Adipocyte (in vitro differentiated cells): ENCODE measurements at places on chromosomes 7 and 10.
A peak's percentile ranks its signal among the peaks of the same experiment; 100 is the strongest.

DNA sequence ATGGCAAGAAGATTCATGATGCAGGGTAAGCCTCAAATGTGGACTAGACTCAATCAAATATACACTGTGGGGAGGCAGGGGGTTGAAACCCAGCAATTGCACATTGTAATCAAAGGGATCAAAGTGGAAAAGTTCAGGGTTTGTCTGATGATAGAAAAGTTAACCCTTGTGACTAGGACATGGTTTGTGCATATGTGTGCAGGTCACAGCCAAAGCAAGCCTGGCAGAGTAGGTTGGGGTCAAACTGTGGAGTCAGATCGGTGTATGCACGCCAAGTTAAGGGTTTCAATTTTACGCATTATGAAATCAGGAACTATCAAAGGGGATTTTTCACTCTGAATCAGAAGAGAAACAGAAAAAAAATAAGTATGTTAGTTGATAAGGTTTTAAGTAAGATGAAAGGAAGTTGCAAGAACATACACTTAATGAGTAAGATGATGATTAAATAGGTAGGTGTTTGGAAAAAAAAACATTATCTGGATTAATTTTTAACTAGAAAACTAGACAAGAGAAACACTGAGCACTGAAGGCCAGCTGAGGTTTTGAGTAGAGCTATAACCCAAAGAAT lies 188.3 kb downstream of the DGKB start:
- DNase-seq = no peak

GRCh38 chr7:45052011-45052410 lies 36.8 kb downstream of the NACAD start:
- no peak for DNase-seq

- peak; percentile 89 for DNase-seq
Measured at GRCh38 chr7:47763063-47763974, 181.4 kb upstream of the TNS3 start.

GRCh38 chr10:51371743-51372142 lies 297.5 kb downstream of the PRKG1 start:
- no peak for DNase-seq

DNA sequence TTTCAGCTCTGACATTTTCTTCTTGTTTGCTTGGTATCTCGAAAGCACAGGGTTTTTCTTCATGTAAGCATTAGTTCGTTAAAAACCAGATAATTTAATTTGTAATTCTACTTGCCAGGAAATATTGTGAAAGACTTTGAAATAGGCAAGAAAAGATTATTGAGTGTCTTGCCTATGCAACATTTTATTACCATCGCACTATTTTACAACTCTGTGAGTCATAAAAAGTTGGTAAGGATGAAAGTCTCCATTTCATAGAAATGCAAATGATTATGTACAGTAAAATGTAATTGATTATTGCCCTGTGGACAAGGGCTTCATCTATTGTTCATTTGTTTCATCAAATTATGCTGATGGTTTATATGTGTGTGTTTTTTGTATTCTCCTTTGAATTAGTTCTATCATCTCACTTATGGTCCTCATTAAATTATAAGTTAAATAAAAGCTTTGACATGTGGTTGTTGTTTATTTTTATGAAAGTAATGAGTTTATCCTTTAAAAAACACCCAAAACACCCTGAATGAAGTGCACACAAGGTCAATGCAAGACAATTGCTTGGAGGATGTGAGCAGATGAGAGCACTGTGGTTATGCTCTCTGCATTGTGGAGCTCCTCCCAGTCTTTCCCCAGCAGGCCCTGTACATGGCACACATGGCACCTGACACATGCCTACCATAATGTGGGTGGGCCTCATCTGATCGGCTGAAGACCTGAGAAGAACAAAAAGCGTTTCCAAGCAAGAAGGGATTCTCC lies 230.8 kb downstream of the CXCL12 start:
- no peak for DNase-seq

DNA sequence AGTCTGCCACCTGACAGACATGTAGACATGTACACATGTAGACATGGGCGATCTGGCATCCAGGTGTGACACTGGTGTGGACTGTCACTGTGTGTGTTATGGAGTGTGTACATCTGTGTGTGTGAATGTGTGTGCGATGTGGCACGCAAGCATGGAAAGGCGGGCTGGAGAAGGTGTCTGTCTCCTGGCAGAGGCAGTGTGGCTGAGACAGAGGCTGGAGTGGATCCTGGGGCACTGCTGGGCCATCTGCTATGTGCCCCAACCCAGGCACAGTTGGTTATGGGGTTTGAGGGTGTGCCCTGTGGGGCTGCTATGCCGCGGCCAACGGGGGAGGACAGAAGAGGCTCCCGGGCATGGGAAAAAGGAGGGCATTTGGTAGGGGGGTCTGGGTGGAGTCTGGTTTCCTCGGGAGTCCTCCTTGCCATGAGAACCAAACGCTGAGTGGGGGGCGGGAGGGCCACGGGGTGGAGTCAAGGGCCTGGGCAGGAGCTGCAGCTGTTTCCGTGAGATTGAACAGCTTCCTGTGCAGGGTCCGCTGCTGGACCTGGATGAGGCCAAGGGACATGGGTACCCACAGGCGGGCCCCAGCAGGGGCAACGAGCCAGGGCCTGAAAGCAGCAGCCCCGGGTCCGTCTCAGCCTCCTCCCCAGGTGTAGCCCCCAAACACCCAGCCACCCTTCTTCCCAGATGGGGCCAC lies 1.3 kb downstream of the ELN start:
- DNase-seq = no peak

DNA sequence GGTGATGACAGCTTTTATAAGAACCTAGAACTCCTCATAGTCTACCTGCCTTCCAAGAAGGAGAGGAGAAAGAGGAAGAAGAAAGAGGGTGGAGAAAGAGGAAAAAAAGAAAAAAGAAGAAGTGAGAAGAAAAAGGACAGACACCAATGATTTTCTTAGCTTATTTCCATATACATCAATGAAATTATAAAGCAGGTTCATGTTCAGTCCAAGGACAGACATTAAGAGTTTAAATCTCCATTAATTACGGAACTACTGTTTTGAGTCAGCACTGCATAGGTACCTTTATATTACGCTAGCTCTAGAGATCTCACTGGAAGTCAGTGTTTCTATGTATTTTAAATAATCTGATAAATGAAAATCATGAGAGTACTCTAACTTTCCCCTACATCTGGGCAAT lies 309.0 kb upstream of the HGF start:
- no peak for DNase-seq

DNA sequence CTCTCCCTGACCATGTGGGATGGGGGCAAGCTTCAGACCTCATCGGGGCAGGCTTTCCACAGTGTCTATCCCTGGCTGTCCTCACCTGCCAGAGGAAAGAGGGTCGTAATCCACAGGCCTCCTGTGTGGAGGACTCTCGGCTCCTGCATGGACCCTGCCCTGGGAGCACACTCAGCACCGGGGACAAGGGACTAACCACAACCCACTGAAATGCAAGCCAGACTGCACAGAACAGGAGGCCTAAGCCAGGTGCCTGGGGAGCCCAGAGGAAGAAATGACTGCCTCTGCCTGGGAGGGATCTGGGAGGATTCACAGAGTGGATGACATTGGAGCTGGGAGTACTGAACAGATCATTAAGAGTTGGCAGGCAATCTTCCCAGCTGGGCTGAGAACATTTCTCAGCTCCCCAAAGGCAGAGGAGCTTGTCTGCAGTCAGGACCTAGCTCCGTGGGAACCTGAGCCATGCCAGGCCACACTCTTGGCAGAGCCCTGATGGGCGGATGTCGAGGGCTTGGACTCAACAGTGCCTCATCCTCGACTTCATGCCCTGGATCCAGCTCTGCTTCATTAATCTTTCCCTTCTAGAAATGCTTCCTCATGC lies 213.4 kb downstream of the USP6NL start:
- no peak for DNase-seq

- DNase-seq = peak; percentile 32
Measured at GRCh38 chr10:62831346-62831745, 15.2 kb upstream of the EGR2 start.

DNA sequence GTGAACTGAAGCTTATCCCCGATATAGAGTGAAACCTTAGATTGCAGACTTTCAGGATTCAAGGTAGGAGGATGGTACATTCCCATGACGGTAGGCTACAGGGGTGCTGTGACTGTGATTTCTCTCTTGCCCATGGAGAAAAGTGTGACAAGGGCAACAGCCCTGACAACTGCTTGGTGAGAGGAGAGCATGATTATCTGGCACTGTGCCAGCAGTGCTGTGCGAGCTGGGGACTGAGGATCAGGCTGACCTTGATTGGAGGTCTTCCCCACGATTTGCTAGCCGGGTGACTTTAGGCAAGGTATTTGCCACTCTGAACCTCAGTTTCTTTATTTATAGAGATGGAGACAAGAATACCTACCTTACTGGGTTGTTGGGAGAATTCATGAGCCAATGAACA lies 229.5 kb downstream of the PTEN start:
- no peak for DNase-seq

DNA sequence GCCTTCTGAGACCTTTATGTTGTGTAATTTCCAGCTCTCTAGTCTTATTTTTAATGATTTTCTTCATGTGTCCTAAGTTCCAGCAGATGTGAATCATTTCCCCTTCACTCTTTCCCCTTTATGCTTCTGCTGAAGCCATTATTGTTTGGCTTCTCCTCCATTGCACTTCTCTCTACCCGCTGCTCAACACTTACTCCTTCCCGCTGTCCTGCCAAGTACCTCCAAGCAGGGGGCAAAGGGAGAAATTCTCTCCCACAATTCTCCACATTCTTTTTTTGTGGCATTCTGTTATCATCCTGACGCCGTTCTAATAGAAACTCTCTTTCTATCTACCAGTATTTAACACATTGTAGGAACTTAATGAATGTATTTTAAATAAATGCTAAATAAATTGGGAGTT lies 388.9 kb upstream of the TPK1 start:
- DNase-seq = no peak

- DNase-seq = no peak
Measured at GRCh38 chr10:53256623-53257022, 484.0 kb upstream of the MBL2 start.

GRCh38 chr7:142784096-142784495 lies 13.3 kb downstream of the PRSS2 start:
- no peak for DNase-seq

- no peak for DNase-seq
Measured at GRCh38 chr10:15754937-15755336, 35.2 kb upstream of the ITGA8 start.

GRCh38 chr7:14340393-14341074 lies 351.1 kb upstream of the ETV1 start:
- DNase-seq = no peak

DNA sequence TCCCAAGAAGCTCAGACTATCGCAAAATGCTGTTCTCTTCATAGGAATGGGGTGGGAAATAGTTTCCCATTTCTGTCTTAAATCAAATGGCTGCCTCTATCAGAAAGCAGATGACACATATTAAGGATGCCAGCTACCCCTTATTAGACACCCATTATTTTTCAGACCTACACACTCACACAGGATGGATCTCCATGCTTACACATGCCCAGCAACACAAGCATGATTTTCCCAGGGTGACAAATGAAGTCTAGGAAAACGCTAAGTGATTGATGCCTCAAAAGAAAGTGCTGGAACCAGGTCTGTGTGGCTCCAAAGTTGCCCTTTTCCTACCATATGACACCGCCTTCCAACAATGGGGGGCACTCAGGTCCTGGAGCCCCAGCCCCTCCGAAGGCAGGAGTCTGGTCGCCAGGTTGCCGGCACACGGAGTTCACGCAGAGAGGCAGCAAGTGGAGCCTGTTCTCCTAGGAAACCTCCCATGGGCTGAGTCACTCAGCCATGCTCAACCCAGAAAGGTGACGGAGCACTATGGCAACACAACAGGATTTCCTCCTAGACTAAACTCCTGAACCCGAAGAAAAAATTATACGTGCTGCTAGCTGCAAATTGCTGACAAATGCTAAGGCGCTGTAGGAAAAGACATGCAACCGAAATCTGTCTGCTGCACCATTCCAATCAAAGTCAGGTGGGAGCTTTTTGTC lies 19.8 kb downstream of the VOPP1 start:
- peak; percentile 65 for DNase-seq

DNA sequence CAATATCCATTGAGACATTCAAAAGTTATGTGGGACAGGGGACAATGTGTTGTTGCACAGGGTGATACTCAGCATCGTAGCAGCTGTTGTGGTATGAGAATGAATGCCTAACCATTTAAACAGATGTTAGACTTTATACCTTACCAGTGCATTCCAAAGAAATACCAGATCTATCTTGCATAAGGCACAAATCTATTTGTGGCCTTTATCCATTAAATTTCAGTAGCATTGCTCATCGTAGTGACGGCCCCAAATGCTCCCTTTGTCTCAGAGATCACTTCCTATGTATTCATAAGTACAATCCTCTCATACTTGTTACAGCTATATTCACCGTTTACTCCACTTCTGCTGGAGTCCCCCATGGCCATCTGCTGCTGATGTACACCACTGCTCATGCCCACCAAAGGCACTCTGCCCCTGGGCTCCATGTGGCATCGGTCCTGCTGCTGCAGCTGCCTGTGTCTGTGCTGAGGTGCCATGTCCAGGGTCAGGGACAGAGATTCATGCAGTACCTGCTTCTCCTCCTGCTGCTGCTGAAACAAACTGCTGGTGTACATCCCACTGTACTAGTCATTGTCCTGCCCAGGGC lies 96.3 kb downstream of the CPED1 start:
- peak; percentile 75 for DNase-seq

DNA sequence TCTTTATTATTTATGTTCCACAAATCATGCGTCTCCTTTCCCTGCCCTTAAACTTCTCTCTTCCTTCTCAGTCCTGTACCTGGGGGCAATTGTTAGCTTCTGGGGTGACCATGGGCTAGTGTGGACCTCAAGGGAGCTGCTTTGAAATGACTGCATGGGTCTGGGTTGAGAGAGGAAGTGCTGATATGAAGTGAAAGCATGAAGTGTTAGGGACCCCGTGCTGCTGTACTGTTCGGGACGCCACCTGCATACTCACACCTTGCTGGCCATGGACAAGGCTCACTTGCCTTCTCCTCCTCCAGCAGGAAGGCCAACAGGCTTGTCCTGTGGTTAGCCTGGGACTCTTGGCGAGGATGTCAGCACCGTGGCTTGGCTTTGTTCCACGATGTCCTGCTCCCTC lies 56.7 kb downstream of the MTPN start:
- no peak for DNase-seq

DNA sequence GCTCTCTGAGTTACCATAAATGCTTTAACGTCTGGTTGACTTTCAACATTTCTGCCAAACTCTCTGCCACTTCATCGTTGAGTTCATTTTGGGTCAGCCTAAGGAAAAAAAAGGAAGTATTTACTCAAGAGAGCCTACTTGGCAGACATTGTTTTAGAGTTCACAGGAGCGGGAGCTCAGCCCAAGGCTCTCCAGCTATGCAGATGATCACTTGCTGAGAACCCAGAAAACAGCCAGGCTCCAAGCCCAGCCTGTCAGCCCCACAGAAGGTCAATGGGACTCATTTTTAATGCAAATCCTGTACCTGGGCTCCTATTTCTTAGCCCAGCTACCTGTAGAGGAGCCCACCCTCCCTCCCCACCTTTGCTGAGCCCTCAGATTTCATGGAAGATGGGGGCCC lies 45.5 kb downstream of the NOD1 start:
- peak; percentile 75 for DNase-seq

GRCh38 chr10:112803961-112804401 lies 146.1 kb upstream of the TCF7L2 start:
- DNase-seq = no peak

GRCh38 chr7:106589198-106589879 lies 71.6 kb downstream of the CCDC71L start:
- DNase-seq = no peak
